ENCODE measurements at places on chromosomes 12 and 14. TPM values are rescaled to one million over a fixed set of nuclear protein-coding genes. Genes with fewer than 3 reads are reported as not detected.

GRCh38 chr14:77031759-77032490 is 3.4 kb upstream of the IRF2BPL start:
- peak; percentile 61 for DNase-seq

- DNase-seq, result no peak
Observed at GRCh38 chr12:29148596-29148910, 525 bp upstream of the FAR2 start.

The KRT83 gene
- not detected for total RNA-seq

The STXBP6 gene
- 19.9 TPM for total RNA-seq

- no peak for DNase-seq
Observed at GRCh38 chr14:65082930-65083329, 19.4 kb downstream of the MAX start.

DNA sequence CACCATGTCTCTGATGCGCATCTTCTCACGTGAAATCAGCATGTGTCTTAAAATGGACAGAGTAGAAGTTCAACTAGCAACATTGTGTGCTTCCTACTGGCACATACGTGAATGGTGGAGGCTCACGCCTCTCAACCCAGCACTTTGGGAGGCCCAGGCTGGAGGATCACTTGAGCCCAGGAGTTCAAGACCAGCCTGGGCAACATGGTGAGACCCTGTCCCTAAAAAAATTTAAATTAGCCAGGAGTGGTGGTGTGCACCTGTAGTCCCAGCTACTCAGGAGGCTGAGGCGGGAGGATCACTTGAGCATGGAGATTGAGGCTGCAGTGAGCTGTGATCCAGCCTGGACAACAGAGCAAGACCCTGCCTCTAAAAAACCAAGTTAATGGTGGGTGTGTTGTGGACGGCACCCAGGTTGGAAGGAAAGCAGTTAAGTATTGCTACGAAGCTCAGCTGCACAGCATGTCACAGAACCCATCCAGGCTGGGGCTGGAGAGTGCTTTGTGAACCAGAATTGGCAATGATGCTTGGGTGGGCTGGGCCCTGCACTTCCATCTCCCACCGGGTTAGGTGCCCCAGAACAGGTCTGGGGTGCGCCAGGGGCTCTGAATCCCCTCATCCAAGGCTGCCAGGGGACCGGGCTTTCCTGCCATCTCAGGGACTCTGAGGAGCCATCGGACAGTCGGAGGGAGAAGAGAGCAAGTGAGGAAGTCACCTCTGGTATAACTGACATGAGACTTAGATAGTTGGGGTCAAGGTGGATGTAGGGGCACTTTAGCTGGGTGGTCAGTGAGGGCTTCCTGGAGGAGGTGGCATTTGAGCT is 33.0 kb upstream of the ULK1 start:
- DNase-seq, result no peak

- no peak for DNase-seq
Observed at GRCh38 chr12:126742241-126742641, 1524.7 kb upstream of the TMEM132C start.

GRCh38 chr12:115163710-115164109 is 479.7 kb upstream of the TBX3 start:
- no peak for DNase-seq

- peak; percentile 32 for DNase-seq
Observed at GRCh38 chr12:95385246-95386035, 88.5 kb upstream of the METAP2 start.

GRCh38 chr14:26987744-26988363 is 390.0 kb upstream of the NOVA1 start:
- no peak for DNase-seq

DNA sequence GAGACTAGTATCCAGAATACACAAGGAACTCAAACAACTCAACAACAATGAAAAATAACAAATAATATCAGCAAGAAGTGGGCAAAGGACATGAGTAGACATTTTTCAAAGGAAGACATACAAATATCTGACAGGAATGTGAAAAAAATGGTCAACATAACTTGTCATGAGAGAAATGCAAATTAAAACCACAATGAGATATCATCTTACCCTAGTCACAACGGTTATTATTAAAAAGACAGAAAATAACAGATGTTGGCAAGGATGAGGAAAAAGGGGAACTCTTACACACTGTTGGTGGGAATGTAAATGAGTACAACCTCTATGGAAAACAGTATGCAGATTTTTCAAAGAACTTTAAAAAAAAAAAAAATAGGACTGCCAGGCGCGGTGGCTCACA is 20.4 kb downstream of the VWF start:
- DNase-seq, result no peak

DNA sequence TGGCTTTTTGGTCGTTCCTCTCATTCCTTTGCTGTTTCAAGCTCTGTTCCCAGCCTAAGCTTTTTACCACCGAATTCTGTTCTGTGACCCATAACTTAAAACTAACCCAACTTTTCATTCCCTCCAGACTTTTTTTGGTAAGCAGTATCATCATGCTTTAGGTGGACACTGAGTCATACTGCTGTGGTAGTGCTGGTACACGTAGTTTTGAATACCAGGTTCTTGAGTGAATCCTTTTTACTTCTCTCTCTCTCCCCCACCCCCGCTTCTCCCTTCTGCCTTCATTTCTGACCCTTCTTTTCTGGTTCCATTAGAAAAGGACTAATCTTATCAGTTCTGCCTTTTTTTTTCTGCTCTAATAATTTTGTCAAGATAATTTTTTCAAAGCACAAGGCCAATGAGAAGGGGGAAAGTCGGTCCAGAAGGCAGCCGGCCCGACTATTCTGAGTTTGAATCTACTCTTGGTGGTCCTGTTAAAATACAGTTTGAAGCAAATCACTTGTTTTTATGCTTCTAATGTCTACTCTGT is 2.3 kb upstream of the MDM2 start:
- DNase-seq, result no peak

DNA sequence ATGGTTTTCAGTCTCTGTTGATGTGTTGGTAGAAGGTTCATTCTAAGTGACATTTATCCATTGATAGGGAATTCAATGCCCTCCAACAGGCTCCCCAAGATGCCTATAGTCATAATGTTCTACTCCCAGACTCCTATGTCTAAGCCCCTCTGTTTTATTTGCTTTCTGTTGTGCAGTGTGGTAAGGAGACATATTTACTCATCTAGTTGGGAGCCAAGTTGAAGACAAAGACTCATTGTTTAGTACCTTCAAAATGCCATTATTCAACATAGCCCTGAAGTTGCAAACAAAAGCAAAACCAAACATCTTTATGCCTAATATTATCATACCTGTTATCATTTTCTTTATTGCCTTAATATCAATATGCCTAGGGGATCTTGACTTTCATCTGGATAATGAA is 302.1 kb downstream of the RMST start:
- DNase-seq, result no peak

GRCh38 chr12:5710260-5710878 is 234.7 kb downstream of the ANO2 start:
- DNase-seq, result no peak

The SRSF5 gene
- total RNA-seq, result 316 TPM

Measured in left colon (tissue), 2 donors.